Thyroid gland (tissue), 4 donors: ENCODE measurements at places on chromosomes 11 and 22.
A peak's percentile ranks its signal among the peaks of the same experiment; 100 is the strongest.

DNA sequence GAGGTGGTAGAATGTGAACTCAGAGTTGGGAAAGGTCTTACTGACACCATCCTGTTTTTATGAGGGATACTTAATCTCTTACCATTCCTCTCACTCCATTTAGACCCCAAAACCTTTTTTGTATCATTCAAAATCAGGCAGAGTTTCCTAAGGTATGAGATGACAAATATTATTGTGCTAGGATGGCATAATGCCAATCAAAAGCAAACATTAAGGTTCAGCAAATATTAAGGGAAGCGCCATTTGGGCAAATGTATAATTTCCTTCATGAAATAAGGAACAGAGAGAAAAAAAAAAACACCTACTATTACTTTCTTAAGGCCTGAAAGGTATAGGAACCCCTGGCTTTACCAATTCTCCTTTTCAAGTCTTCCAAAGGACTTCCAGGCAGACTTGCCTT, 62.4 kb downstream of the SMCO4 start:
- H3K4me3 ChIP-seq, result no peak overlapping the region
- no peaks in the 10 kb centered on the region for H3K27me3 ChIP-seq
- no peaks in the 10 kb centered on the region for H3K4me1 ChIP-seq
- DNase-seq, result no peak
- no peaks in the 10 kb centered on the region for H3K36me3 ChIP-seq

GRCh38 chr22:37090920-37091695, 18.4 kb downstream of the TMPRSS6 start:
- H3K27ac ChIP-seq, result no peak overlapping the region
- H3K4me3 ChIP-seq, result no peak overlapping the region
- no peak for DNase-seq

- H3K27me3 ChIP-seq, result no peaks in the 10 kb centered on the region
Observed at GRCh38 chr22:24145446-24146193, 35.7 kb upstream of the SUSD2 start.

DNA sequence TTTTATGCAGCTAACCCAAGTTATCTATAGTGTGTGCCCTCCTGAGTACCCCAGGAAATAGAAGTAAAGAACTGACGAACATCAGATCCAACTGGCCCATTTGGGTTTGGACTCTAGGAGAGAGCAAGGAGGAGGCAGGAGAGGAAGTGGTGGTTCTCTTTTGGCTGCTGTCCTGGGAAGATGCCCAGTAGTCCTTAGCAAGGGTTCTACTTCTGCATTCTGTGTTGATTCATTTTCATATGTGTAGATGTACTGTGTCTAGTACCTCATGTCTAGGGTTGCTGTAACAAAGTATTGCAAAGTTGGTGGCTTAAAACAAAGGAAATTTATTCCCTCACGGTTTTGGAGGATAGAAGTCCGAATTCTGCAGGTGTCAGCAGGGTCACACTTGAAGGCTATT, 6.6 kb upstream of the MMP27 start:
- no peaks in the 10 kb centered on the region for H3K27me3 ChIP-seq
- H3K36me3 ChIP-seq, result no peaks in the 10 kb centered on the region
- no peak for DNase-seq
- H3K27ac ChIP-seq, result no peak overlapping the region
- H3K4me1 ChIP-seq, result no peaks in the 10 kb centered on the region

- no peak for DNase-seq
- peaks cover 9% of the 10 kb centered on the region for H3K4me1 ChIP-seq
- H3K4me3 ChIP-seq, result no peak overlapping the region
- H3K36me3 ChIP-seq, result no peaks in the 10 kb centered on the region
- H3K27me3 ChIP-seq, result no peaks in the 10 kb centered on the region
Observed at GRCh38 chr11:119742263-119742861, 13.4 kb upstream of the NECTIN1 start.

GRCh38 chr11:57345555-57346211, 7.5 kb downstream of the P2RX3 start:
- H3K4me1 ChIP-seq, result peaks cover 6% of the 10 kb centered on the region
- peak; percentile 78 for DNase-seq
- H3K27ac ChIP-seq, result no peak overlapping the region
- no peaks in the 10 kb centered on the region for H3K27me3 ChIP-seq
- H3K4me3 ChIP-seq, result no peak overlapping the region

DNA sequence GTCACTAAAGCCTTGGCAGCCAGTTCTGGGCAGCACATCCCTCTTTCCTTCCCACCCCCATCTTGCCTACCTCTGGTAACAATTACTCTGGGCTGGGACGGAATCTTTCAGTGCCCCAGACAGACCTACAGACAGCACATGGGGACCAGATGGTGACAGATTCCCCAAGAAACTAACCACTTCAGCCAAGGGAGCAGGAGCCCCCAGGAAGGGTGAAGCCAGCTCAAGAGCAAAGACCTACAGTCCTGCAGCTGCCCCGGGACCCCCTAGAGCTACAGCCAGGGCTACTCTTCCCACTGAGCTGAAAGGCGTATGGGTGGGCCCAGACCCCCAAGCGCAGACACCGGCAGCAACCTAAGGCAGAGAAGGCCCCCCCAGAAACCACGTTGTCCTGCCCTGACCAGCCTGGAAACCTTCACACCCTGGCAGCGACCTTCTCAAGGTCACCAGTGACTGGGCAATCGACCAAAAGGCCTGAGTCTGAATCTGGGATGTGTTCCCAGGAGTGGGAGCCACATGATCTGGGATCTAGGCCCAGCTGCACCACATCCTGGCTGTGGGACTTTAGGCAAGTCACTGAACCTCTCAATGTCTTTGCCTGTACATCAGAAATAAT, 65.8 kb downstream of the LRRC32 start:
- H3K4me1 ChIP-seq, result peaks cover 7% of the 10 kb centered on the region
- no peak overlapping the region for H3K4me3 ChIP-seq
- no peak for DNase-seq
- no peaks in the 10 kb centered on the region for H3K27me3 ChIP-seq
- no peaks in the 10 kb centered on the region for H3K36me3 ChIP-seq
- peak overlapping the region; percentile 28 for H3K27ac ChIP-seq

DNA sequence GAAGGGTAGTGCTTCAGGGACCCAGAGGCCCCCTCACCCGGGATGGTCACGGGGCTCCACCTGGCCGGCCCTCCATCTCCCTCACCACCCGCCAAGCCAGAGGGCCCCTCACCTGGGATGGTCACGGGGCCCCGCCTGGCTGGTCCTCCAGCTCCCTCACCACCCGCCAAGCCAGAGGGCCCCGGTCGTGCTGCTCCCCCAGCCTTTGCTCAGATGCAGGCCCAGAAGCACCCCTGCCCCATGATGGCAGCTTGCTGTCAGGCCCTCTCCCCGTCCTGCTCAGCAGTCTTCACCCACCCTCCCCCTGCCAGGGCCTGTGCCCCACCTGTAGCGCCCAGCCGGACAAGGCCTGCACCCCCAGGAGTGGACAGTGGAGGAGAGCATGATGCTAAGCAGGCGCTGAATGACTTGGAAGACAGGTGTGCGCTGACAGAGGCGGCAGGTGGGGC, 7.3 kb downstream of the DENND6B start:
- peaks cover 2% of the 10 kb centered on the region for H3K4me1 ChIP-seq
- H3K27ac ChIP-seq, result no peak overlapping the region
- no peaks in the 10 kb centered on the region for H3K36me3 ChIP-seq
- DNase-seq, result no peak
- H3K27me3 ChIP-seq, result no peaks in the 10 kb centered on the region

GRCh38 chr11:111460856-111461255, 51.3 kb downstream of the BTG4 start:
- no peak overlapping the region for H3K4me3 ChIP-seq
- DNase-seq, result no peak
- no peaks in the 10 kb centered on the region for H3K36me3 ChIP-seq
- H3K4me1 ChIP-seq, result no peaks in the 10 kb centered on the region
- no peak overlapping the region for H3K27ac ChIP-seq

GRCh38 chr11:96207459-96208449, 135.2 kb downstream of the MAML2 start:
- peak overlapping the region; percentile 47 for H3K27ac ChIP-seq
- no peaks in the 10 kb centered on the region for H3K4me1 ChIP-seq
- H3K27me3 ChIP-seq, result no peaks in the 10 kb centered on the region
- no peak overlapping the region for H3K4me3 ChIP-seq
- no peak for DNase-seq
- no peaks in the 10 kb centered on the region for H3K36me3 ChIP-seq

DNA sequence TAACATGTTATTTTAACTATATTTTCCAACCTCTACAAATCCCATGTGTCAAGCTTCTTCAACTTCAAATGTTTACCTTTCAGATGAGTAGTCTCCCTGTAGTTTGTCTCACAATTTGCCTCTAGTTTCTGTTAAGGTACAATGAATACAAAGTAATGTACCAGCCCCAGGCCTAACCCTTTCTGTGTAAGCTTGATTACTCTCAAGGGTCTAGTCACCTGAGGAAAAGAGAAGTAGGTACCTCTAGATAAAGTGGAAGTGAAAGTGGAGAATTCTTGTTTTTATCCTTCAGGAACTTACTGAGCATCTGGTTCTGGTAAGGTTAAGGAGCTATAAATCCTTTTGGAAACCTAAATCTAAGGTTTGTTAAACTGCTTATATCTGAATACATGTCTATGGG, at the start of gene OR51A7:
TSS of gene OR51A7 (plus strand) at position 300 of the 400 bp plus-strand sequence. CDS start 3,587 bp downstream, outside the sequence.
- H3K4me3 ChIP-seq, result no peak within 1 kb of the TSS
- no peak within 1 kb of the TSS for H3K27ac ChIP-seq
- H3K27me3 ChIP-seq, result no peaks in the 10 kb centered on the region
- DNase-seq, result no peak
- H3K36me3 ChIP-seq, result no peaks in the 10 kb centered on the region
- no peaks in the 10 kb centered on the region for H3K4me1 ChIP-seq

GRCh38 chr11:86192519-86193257, 51.9 kb upstream of the EED start:
- H3K4me3 ChIP-seq, result no peak overlapping the region
- H3K27me3 ChIP-seq, result no peaks in the 10 kb centered on the region
- no peaks in the 10 kb centered on the region for H3K36me3 ChIP-seq
- peaks cover 9% of the 10 kb centered on the region for H3K4me1 ChIP-seq

DNA sequence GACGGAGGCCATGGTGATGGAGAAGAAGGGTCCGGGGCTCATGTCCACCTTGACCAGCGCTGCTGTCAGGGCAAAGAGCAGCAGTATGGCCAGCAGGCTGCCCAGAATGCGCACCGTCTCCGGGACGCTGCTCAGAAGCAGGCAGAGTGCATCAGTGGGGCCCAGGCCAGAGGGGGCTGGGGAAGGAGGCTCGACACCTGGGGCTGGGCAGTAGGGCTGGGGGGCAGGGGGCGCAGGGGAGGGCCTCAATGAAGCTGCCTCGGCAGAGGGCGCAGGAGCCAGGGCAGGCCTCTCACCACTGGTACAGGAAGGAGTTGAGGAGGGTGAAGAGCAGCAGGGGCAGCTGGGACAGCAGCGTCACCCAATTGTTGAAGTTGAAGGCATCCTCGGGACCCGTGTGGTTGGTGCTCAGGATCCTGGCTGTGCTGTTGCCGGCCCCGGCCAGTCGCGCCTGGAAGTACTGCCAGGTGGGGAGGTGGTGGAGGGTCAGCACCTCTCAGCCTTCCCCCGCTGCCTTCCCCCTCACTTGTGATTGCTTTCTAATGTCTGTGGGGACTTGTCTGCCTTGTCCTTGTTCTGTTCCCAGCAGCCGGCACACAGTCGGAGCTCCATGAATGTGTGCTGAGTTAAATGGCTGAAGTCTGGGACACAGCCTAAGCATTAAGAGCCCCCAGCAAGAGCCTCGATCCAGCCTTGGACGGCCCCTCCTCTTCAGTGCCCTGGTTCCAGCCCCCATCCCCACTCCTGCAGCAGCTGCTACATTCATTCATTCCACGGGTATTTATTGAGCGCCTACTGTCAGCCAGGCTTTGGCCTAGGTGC, 2.3 kb downstream of the SLC29A2 start:
- no peak overlapping the region for H3K27ac ChIP-seq
- peaks cover 8% of the 10 kb centered on the region for H3K4me1 ChIP-seq
- no peaks in the 10 kb centered on the region for H3K36me3 ChIP-seq
- no peaks in the 10 kb centered on the region for H3K27me3 ChIP-seq
- no peak overlapping the region for H3K4me3 ChIP-seq

GRCh38 chr11:113238721-113239120, 75.7 kb upstream of the TTC12 start:
- DNase-seq, result no peak
- no peak overlapping the region for H3K4me3 ChIP-seq
- no peaks in the 10 kb centered on the region for H3K4me1 ChIP-seq

DNA sequence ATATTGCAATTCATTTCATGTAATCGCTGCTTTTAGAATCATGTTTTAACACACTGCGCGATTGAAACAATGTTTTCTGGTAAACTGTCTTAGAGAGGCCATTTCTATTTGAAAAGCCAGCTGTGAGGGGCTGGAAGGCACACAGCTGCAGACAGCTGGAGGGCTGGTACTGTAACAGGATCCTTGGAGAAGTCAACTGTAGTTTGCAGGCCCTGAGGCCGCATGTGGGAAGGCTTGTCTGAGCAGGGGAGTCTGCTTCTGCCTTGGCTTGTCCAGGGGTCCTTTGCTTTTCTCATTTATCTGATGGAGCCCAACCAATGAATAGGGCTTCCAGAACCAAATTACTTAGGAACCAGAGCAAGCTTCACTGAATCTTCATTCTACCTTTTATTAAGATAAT, 313.5 kb downstream of the BLID start:
- H3K36me3 ChIP-seq, result no peaks in the 10 kb centered on the region
- H3K27me3 ChIP-seq, result no peaks in the 10 kb centered on the region
- no peak overlapping the region for H3K27ac ChIP-seq
- no peak overlapping the region for H3K4me3 ChIP-seq
- H3K4me1 ChIP-seq, result peaks cover 11% of the 10 kb centered on the region

- no peak overlapping the region for H3K4me3 ChIP-seq
- H3K36me3 ChIP-seq, result no peaks in the 10 kb centered on the region
- no peak for DNase-seq
- no peak overlapping the region for H3K27ac ChIP-seq
- no peaks in the 10 kb centered on the region for H3K27me3 ChIP-seq
Observed at GRCh38 chr11:129041611-129042018, 98.9 kb upstream of the TP53AIP1 start.

- no peak overlapping the region for H3K27ac ChIP-seq
- no peaks in the 10 kb centered on the region for H3K36me3 ChIP-seq
- no peak overlapping the region for H3K4me3 ChIP-seq
- no peaks in the 10 kb centered on the region for H3K4me1 ChIP-seq
Observed at GRCh38 chr11:114607753-114608459, 12.3 kb upstream of the NXPE4 start.

DNA sequence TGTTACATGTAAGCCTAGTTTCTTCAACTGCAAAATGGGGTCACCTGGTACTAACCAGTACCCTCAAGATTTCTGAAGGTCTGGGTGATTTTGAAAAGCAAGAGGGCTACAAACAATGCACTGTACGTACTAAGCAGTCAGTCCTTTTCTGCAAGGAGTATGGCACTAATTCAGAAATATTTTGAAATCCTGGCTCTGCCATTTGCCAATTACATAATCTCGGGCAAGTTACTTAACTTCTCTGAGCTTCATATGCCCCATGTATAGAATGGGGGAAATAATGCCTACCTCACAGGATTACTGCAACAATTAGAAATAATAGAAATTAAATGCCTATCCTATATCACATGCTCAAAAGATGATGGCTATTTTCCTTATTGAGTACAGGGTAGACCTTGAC, 60.7 kb upstream of the CCDC89 start:
- H3K4me1 ChIP-seq, result no peaks in the 10 kb centered on the region
- H3K27me3 ChIP-seq, result no peaks in the 10 kb centered on the region
- no peak overlapping the region for H3K4me3 ChIP-seq
- no peak for DNase-seq
- no peak overlapping the region for H3K27ac ChIP-seq

GRCh38 chr11:15159085-15159484, 44.4 kb downstream of the INSC start:
- H3K4me1 ChIP-seq, result no peaks in the 10 kb centered on the region
- H3K27me3 ChIP-seq, result no peaks in the 10 kb centered on the region
- no peak overlapping the region for H3K4me3 ChIP-seq
- DNase-seq, result no peak

GRCh38 chr11:79052544-79052943, 388.3 kb downstream of the TENM4 start:
- no peak overlapping the region for H3K4me3 ChIP-seq
- H3K36me3 ChIP-seq, result no peaks in the 10 kb centered on the region
- peaks cover 21% of the 10 kb centered on the region for H3K4me1 ChIP-seq
- peak; percentile 27 for DNase-seq
- H3K27me3 ChIP-seq, result no peaks in the 10 kb centered on the region
